Activated CD4-positive, alpha-beta T cell treated with anti-CD3 and anti-CD28 coated beads for 48 hours (primary cell): ENCODE measurements at places on chromosomes 12 and 14.

DNA sequence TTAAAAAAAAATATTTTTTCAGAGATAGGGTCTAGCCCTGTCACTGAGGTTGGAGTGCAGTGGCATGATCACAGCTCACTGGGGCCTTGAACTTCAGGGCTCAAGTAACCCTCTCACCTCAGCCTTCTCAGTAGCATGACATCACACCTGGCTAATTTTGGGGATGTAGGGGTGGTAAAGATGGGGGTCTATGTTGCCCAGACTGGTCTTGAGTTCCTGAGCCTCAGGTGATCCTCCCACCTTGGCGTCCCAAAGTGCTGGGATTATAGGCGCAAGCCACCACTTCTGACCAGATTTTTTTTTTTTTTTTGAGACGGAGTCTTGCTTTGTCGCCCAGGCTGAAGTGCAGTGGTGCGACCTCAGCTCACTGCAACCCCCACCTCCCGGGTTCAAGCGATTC is 80.9 kb downstream of the HECTD1 start:
- DNase-seq, result no peak

- peak; percentile 12 for DNase-seq
Measured at GRCh38 chr14:59511916-59512575, 27.7 kb downstream of the JKAMP start.

DNA sequence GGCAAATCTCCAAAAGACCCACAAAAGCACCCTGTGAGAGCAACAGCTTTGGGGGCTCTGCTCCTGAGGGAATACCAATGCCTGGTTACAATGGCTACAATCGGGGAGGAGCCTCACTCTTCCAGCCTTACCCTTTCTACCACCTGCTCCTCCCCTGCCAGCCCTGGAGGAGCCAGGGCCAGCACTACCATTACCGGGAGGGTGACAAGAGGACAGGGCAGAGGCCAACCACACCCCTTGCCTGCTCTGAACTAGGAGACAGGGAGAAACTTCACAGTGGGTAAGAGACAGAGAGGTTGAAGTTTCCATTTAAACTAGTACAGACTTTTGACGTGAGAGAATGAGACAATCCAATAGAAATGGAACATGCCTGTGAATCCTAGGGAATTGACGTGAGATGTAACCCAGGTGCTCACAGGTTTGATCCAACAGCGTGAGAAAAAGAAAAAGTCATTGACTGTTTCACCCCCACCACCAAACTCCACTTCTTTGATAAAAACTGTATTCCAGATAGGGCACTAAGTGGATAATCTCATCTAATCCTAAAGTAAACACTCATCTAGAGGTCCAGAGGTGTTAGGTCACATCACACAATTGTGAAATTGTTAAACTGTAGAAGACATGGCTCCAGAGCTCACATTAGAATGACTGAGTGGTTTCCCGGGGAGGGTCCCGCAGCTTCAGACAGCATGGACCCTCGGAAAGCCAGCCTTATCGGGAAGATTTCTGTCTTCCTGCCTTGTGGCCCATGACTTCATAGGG is 8.4 kb upstream of the TC2N start:
- DNase-seq, result no peak

GRCh38 chr14:24368562-24369252 is 723 bp downstream of the NFATC4 start:
- peak; percentile 16 for DNase-seq

- DNase-seq, result no peak
Measured at GRCh38 chr12:68422956-68423574, 90.9 kb upstream of the MDM1 start.

- DNase-seq, result no peak
Measured at GRCh38 chr12:92629349-92630065, 73.3 kb upstream of the PLEKHG7 start.

GRCh38 chr12:40953076-40953475 is 235.0 kb upstream of the PDZRN4 start:
- no peak for DNase-seq

DNA sequence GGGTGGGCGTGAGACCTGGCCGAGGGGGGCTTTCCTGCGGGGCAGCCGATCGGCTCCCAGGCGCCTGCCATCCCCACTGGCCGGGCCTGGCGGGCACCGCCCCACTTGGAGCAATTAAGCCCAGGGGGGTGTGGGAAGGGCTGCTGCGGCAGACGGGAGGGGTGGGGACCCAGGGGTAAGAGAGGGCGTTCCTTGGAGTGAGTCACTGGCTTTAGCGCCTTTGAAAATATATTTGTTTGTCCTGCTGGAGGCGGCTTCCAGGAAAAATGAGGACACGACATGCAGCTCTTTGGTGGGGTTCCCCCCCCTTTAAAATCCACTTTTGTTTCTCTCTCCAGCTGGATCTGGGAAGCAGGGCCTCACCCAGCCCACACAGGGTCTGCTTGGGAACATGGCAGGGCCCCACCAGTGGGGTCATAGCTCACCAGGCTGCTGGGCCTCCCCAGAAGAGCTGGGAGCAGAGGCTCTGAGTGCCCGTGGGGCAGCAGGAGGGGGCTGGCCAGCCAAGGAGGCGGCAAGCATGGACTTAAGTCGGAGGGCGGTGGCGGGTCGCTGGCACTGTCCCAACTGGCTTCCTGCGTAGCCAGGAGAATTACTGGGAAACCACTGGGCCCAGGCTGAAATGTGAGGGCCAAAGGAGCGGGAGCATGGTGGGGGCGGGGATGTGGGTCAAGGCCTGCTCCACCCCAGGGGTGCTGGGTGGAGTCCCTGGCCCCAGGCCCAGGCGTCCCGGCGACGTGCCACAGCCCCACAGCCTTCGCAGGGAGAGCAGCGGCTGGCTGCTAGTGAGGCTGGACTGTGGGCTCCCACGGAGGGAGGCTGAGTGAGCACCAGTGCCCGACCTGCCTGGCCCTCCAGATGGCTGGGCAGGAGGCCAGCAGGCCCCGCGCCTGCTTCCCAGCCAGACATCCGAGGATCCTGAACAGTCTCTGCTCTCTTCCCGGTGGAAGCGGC is 128.0 kb downstream of the RFLNA start:
- no peak for DNase-seq

- no peak for DNase-seq
Measured at GRCh38 chr12:26520109-26520508, 312.9 kb downstream of the ITPR2 start.

GRCh38 chr14:90782892-90783291 is 33.3 kb downstream of the TTC7B start:
- no peak for DNase-seq

GRCh38 chr14:46999661-47000060 is 348.1 kb upstream of the RPL10L start:
- no peak for DNase-seq

DNA sequence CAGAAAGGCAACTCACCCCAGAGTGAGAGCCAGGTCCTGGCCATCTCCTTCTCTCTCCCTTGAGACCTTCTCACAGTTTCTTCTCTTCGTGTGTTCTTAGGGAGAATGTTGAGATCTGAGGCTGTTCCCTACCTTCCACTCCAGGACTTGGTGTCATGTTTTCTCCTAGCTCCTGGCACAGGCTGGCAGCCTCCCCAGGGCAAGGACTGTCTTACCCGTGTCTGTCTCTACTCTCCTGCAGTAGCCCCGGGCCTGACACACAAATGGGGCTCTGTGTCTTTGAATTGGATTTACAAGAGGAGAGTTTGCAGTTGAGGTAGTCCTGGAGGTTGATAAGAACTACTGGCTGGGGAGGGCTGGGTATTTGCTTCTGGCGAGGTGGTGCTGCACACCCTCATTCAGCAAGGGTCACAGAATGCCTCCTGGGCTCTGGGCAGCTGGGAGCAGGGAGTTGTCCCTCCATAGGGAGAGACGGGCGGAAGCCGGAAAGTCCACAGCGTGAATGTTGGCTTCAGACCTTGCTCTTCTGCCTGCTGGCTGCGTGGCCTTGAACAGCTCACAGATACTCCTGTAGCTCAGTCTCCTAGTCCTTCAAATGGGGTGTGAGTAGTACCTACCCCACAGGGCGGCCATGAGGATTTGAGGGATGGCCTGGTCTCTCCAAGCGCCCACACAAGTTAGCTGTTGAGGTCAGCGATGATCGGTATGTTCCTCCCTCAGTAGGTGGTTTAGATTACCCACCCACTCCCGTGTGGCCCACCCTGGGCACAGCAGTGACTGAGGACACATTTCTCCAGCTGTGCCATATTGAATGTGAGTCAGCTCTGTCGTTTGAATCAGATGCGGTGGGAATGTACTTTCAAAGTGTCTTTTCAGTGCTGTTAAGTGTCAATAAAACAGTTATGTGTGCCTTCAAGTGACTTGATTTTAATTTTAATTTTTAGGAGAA is 10.2 kb downstream of the EP400 start:
- no peak for DNase-seq

GRCh38 chr14:72416892-72417291 is 477.0 kb downstream of the DPF3 start:
- DNase-seq, result no peak
